ENCODE measurements at places on chromosomes 11 and 22.

DNA sequence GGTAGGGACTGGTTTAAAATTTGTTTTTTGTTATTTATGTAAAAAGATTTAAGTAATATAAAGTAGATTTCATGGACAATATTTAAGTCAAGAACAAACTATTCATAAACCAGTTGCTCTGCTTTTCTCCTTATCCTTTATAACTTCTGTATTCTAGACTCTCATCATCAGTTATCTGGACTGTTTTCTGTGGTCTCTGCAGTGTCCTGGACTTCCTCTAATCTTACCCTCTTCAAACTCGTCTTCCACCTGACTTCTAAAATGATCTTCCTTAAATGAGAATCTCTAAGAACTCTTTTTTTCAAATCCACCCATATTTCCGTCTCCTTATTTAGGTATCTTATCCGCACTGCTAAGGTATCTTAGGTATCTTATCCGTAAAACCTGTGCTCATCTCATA lies 8.1 kb downstream of the RRM1 start:
- DNase-seq = no peak

GRCh38 chr11:66363805-66364535 lies 7.6 kb downstream of the SLC29A2 start:
- DNase-seq = peak; percentile 32

- DNase-seq = no peak
Observed at GRCh38 chr11:85889676-85890579, 34.7 kb downstream of the CCDC83 start.

GRCh38 chr22:49136816-49137180 lies 690.9 kb downstream of the BRD1 start:
- DNase-seq = no peak

GRCh38 chr22:39567135-39567946 lies 3.2 kb upstream of the CACNA1I start:
- no peak for DNase-seq

DNA sequence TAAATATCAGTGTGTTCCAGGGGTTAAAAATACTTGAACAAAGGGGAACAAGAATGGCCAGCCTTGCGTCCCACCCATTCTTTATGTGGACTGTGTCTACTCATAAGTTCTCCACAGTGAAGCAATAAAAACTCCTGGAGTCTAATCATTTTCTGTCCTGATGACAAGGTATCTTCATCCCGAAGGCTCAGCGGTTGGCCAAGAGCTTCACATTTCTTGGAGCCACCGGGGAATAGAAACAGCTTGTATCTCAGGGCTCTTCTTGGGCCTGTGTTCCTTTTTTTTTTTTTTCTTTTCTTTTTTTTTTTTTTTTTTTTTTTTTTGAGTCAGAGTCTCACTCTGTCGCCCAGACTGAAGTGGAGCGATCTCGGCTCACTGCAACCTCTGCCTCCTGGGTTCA lies 36.8 kb upstream of the ADORA2A start:
- DNase-seq = no peak

All from NCI-H146 (cell line).